Fibroblast of skin of back (primary cell): ENCODE measurements at places on chromosomes 2 and 18.

DNA sequence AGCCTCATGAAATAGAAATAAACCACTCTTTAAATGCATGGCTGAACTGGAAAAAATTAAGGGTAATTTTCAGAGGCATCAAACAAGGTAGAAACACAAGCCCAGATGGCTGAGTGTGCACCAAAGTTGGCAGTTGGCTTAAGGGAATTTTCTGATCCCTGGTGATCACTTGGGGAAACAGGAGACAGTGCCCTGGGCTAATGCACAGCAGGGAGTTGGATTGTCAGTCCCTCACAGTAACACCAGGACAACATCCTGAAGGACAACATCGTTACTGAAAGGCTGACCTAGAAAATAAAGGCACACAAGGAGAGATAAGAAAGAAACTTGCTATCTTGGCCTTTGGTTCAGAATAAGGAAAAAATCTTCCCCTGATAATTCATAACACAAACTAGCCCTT, 417.0 kb downstream of the SLC4A3 start:
- DNase-seq = peak; percentile 15

GRCh38 chr2:121242976-121243375, 42.0 kb downstream of the TFCP2L1 start:
- DNase-seq = no peak

DNA sequence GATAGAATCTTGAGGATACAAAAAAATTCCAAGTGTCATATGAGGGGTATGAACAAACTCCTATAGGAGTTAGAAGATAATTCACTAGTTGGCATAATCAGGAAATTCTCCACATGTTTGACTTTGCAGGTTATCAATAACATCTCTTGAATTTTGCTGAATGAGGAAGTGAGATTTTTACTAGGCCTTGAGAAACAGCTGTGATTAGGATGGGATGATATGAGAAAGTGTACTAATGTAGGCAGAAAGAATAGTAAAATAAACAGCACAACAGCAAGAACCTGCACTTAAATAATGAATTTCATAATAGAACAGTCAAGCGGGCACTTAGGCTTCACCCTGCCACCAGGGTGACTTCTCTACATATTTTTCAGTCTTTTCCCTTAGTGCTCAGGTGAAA, 570.8 kb upstream of the CRIM1 start:
- DNase-seq = no peak

- DNase-seq = no peak
Observed at GRCh38 chr18:79402209-79402576, 6.5 kb downstream of the NFATC1 start.

DNA sequence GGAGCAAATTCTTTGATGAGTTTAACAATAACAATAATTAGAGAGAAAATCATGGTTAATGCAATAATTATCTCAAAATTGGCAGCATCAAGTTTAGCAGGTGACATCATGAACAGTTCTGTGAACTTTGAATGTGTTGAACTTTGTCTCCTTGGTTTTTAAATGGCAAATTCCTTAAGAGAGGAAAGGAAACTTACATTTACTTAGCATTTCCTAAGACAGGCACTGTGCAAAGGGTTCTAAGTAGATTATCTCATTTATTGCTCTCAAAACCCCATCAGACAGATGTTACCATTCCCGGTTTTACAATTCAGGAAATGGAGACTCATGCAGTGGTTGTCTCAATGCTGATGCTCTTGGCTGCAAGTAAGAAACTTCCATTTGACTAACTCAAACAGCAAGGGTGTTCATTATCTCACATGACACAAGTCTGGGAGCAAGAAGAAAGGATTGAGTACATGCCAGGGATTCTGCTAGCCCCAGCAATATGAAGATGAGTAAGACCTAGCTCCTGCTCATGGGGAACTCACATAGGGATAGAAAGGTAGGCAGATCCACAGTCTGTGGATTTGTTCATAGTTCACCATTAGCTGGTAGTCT, 81.3 kb upstream of the ITGA6 start:
- no peak for DNase-seq

- no peak for DNase-seq
Observed at GRCh38 chr2:54228945-54229344, 27.1 kb downstream of the TSPYL6 start.

GRCh38 chr2:70160545-70160944, 30.3 kb downstream of the C2orf42 start:
- no peak for DNase-seq

DNA sequence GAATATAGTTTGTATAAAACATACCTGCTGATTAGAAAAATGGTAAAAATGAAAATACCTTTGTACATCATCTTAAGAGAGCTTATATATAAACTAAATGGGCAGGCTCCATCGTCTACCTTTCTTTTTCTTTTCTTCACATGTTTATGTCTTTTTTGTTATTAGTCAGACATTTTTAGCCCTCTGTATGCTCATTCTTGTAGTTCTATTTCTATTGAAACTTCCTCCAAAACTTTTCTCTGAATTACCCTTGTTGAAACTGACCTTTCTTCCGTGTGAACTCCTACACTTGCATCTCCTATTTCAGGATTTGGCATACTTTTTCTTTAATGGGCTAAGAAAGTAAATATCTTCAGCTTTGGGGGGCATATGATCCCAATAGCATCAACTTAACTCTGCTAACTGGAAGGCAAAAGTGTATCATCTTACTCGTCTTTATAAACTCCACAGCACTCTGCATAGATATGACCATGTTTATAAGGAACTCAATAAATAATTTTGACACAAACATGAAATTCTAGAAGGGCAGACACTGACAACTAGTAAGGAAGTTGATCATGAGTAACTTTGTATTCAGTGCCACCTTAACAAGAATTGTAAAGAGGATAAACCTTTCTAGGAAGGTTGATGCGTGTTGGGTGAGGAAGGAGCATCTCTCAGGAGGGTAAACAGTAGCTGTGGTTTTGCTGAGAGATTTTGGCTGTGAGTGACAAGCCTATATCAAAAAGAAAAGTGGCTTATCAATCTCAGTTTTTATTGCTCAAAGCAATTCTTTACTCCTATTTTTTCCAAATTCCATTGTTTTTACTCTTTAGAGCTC, 127.6 kb downstream of the PIK3C3 start:
- no peak for DNase-seq

GRCh38 chr2:205758051-205758450, 75.8 kb downstream of the NRP2 start:
- DNase-seq = peak; percentile 89
